Forelimb muscle (tissue), 1 donor: ENCODE measurements at places on chromosomes 4 and X.

DNA sequence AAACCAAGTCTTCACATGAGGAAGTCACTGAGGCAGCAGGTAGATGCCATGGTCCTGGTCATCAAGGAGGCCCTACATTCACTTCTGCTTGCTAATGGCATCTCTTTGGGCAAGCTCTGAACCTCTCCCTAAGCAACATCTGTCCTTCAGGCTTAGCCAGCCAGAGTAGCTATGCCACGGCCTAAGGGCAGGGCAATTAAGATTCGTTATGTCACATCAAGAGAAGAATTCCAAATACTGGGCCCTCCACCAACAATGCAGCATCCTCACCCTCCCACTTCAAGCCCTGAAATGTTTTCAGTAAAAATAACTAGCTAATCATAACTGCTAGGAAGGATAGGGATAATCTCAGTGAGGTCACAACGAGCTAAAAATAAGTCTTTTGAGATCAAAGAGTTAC is 120.7 kb upstream of the HCCS start:
- no peak for DNase-seq

DNA sequence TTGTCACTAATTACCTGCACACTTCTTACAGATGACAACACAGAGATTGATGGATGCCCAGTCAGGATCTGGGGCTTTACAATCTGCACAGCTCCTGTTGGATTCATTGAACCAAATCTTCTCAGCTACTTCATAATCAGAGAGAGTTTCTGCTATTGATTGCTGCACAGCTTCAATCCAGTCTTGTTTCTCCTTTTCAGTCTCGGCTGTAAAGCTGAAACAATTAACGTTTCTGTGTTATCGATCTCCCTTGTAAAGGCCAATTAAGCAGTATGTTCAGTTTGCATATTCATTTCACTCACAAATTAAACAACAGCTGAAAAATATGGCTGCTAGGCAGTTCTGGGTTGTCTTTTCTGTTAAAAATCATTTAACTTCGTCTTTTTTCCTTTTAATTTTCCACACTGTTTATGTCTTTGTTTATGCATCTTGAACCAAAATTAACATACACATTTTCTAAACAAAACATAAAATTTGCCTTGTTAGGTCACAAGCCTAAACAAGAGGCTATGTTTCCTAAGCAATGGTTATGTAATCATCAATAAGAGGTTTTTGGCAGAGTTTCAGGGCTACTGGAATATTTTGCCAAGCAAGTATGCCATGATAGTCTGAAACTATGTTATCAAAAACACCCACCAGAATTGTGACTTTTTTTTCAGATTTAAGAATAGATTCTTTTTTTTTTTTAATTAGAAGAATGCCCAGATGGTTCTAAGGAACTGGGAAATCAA is 79.2 kb downstream of the ARAP2 start:
- no peak for DNase-seq

DNA sequence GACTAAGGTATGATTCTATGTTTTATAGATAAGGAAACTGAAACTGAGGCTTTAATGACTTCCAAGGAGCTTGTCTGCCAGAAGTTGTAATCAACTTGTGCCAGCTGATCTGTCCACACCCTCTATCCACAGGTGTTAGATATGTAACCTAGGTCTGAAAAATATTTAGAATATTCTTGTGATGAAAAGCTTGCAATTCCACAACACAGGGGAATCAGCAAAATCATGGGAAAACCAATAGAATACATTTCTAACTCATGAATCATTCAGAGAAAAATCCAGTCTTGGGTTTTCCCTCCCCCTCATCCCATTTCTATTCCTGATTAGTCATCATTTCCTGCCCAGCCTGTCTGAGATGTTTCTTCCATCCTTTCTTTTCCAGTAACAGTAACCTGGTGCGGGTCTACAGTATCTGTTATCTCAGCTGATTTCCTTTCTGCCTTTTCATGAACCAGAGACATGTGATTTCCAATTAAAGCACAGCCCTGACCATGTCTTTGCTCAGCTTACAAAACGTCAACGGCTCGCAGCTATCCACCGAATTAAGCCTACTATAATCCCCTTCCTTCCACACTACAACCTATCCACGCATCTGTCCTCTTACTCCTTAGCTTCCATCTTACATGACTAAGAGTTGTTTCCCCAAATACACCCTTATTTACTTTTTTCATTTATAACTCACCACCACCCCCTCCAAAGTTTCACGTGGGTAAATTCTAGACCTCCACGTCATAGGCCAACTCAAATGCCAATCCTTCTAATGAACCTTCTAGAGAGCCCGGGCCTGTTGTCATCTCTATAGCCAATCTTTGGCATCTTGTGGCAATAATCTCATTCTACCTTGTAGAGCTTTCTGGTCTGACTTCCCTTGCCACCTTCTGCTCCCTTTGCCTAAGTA is 961 bp upstream of the NOCT start:
- peak; percentile 26 for DNase-seq

- DNase-seq: no peak
These were observed 7.0 kb upstream of the ATP6AP2 start for GRCh38 chrX:40573763-40574162.

- no peak for DNase-seq
These were observed 70.2 kb upstream of the PRPS2 start for GRCh38 chrX:12721042-12721441.

DNA sequence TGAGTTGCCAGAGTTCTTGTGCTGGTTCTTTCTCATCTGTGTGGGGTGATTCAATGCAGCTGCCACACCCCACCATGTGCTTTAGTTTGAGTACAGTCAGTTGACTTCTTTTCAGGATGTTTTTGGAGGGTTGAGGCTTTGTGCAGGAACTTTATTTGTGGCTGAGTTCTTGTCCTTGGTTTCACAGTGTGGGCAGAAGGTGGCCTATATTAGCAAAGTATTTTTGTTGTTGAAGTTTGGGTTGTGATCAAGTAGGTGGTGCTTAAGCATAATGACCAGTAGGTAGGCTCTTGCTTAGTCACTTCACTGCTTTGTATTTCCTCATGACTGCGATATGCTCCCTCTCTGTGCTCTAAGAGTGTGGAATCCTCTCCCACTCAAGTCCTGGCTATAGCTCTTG is 80.3 kb downstream of the ARHGAP24 start:
- no peak for DNase-seq
